ENCODE measurements at places on chromosomes 3 and 15. TPM values are rescaled to one million over a fixed set of nuclear protein-coding genes. Genes with fewer than 3 reads are reported as not detected.
A peak's percentile ranks its signal among the peaks of the same experiment; 100 is the strongest.

Gene AMT
- 0.68 TPM for total RNA-seq

Gene STRIT1
- not detected for total RNA-seq

Gene SEMA3F
- total RNA-seq, result 79.4 TPM

Gene C15orf40
- 11.9 TPM for total RNA-seq

Gene C3orf20
- total RNA-seq, result not detected

Gene SLTM
- total RNA-seq, result 81.7 TPM

GRCh38 chr3:45760878-45761711, 35.2 kb downstream of the SLC6A20 start:
- peak; percentile 85 for DNase-seq

DNA sequence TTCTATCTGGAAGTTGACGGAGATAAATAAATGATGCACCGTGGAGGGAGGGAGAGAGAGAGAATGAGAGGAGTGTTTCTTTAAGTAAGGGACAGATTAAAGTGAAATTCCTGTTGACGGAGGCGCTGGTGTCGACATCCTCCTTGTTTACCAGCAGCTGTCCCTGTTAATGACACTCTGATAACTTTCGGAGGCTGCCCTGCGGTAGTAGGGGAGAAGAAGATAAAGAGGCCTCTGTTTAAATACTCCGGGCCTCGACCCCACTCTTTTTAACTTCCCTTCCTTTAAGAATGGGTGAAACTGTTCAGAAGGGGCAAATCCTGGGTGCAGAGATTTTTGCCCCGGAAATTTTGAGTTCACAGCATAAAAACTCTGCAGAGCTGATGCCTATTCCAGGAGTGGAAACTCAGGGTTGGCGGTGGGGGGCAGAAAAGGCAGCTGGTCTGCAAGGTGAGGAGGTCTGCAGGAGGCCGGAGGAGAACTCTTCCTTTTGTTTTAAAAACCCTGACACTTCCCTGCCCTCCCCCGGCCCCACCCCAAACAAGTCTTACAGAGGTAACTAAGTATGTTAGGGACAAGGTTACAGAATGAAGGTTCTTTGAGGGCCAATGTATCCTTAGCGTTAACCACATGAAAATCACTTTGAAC, 276.6 kb upstream of the NR2F2 start:
- no peak for DNase-seq

GRCh38 chr15:66718220-66718988, 16.4 kb downstream of the SMAD6 start:
- DNase-seq, result no peak

DNA sequence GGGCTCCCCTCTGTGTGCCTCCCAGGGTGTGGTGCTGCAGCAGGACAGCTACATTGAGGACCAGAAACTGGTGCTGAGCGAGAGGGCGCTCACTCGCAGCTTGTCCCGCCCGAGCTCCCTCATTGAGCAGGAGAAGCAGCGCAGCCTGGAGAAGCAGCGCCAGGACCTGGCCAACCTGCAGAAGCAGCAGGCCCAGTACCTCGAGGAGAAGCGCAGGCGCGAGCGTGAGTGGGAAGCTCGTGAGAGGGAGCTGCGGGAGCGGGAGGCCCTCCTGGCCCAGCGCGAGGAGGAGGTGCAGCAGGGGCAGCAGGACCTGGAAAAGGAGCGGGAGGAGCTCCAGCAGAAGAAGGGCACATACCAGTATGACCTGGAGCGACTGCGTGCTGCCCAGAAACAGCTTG, 53.7 kb downstream of the KLHL25 start:
- DNase-seq, result no peak

GRCh38 chr15:79970624-79971434, at the start of gene BCL2A1:
TSS of gene BCL2A1 (minus strand) at chr15:79971196. CDS start at chr15:79971119, 77 bp downstream.
- DNase-seq, result peak; percentile 32

DNA sequence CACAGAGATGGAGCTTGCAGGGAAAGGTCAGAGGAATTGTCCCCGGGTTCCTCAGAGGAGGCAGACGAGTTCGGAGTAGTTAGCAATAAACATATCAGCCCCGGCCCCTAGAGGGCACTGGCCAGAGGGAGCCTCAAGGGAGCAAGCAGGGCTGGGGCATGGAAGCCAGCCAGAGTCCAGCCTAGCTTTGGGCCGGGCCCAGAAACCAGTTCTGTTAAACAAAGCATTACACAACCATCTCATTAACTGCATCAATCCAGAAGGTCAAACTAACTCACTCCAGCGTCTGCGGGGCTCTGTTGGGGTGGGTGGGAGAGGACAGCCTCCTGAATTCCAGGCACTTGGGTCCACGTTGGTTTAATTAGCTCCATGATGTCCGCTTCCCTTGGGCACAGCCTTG, 41.0 kb upstream of the IREB2 start:
- DNase-seq, result no peak

- peak; percentile 19 for DNase-seq
These were observed 24.2 kb upstream of the SLC25A26 start for GRCh38 chr3:66196633-66197032.

GRCh38 chr3:79250746-79251145, 517.1 kb downstream of the ROBO1 start:
- DNase-seq, result no peak

GRCh38 chr3:44596621-44597020, 11.9 kb downstream of the ZNF660 start:
- DNase-seq, result no peak

DNA sequence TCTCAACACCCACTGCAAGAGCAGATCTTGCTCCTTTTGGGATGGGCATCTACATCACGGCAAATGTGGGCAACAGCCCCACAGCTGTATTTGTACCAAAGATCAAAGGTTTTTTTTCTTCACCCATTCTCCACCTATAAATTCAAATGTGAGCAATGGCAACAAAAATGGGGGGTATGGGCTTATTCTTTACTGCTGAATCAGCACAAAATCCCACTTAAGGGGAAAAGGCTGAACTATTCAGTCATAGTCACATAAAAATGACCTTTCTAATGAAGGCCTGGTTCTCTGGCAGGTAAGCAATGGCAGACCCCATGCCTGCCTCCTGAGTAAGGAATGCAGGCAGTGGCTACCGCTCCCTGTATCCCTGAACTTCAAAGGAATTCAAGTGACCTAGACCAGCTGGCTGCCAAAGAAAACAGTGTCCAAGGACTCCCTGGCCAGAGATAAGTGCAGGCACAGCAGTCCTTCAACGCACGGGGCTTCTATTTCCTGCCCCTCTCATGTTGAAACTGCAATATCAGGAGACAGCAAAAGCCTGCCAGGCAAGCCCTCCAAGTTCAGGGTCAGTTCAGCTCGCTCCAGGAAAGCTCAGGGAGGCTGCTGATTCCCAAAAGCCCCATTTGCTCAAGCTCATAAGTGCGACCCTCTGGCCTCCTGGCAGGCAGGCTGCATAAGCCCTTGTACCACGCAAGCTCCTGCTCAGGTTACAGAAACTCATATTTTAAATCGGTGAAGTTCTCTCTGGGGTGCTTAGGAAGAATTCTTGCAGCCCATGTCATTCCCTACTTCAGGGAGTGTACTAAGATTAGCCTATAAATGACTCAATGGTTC, 134.1 kb downstream of the PDZRN3 start:
- no peak for DNase-seq

- DNase-seq, result no peak
These were observed 29.6 kb upstream of the SNRPA1 start for GRCh38 chr15:101324524-101325177.

- DNase-seq, result peak; percentile 36
These were observed 47.5 kb upstream of the LIMD1 start for GRCh38 chr3:45546716-45547701.

- peak; percentile 47 for DNase-seq
These were observed 1.7 kb downstream of the AKAP13 start for GRCh38 chr15:85381850-85382751.

Data from dermis blood vessel endothelial cell (primary cell).